ENCODE measurements at places on chromosomes 3 and 15.

DNA sequence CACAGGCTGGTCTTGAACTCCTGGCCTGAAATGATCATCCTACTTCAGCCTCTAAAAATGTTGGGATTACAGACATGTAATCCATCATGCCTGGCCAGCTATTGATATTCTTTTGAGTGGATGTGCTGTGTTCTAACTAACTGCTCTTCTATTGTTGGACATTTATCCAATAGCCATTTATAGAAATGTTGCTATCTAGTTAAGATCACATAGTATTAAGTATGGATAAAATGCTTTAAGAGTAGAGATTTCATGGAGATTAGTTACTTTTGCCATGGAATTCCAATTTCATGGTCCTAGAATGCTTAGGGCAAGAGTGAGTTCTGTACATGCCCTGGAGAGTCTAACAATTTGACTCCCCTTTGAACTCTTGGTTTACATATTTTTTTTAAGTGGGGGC, 10.9 kb downstream of the FAM81A start:
- no peak for DNase-seq

DNA sequence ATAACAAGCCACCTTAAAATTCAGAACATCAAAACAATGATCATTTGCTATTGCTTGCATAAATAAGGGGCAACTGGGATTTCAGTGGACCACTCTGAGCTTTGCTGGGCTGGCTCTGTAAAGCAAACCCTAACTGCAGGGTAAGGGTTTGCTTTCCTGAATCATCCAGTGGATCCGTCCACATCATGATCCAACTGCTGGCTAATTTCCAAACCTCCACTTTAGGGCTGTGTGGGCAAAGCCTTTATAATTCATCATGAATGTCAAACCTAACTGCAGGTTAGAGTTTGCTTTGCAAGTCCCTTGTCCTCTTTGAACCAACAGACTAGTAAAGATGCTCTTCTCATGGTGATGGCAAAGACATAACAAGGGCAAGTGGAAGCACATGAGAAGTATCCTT, 76.1 kb downstream of the SYNPR start:
- DNase-seq = no peak

GRCh38 chr3:194971009-194971408, 285.3 kb downstream of the FAM43A start:
- no peak for DNase-seq

DNA sequence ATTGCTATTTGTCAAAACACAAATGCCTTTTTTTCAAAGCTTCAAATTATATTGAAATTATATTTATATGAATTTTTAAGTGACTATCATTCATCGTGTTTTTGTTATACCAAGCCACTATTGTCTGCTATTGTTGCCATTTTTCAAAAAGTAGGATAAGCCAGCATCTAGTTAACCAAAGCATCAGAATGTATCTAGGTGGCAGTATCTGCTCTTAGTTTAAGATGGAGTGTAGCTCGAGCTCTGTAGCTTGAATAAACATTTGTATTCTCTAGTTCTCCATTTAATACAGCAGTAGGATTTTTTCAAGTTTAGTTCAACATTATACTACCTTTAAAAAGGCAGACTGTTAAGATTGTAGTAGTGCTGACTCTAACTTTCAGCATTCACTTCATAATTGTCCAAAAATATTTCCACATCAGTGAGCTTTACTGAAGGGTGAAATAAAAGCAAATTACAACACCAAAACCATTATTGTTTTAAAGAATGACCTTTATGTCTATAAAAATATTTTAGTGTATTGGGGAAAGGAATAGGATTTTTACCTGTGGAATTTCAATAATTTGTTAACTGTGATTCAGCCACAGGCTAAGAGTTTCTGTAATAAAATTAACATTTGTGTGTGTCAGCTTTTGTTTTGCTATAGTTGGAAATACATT, 19.6 kb upstream of the C15orf61 start:
- no peak for DNase-seq

DNA sequence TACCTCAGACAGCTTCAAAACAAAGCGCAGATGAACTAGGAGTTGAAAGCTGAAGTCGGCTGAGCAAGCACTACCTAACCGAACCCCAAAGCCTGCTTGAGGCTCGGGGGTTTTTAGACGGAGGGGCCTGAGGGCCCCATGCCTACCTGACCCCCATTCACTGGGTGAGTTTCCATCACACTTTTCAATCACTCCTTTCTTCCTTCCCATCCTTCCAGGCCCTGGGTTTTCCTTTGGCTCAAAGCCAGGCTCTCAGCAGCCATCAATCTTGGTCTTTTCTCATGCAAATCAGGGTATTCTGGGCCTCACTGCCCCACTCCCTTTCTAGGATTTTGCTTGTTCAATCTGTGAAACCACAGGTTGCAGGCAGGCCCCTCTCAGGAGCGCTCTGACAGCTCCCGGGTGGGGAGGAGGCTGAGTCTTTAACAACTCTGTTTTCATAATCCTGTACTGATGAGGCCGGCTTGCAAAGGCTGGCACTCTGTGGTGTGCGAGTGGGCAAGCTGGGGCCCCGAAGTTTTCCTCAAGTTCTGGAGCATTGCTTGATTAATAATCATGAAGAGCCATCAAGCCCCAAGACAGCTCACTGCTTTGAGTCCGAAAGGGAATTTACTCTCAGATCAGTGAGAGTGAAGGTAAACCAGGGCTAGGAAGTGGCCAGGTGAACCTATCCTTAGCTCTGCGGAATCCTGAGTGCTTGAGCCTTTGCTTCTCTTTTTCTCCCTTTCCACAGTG, 97.6 kb downstream of the FRMD4B start:
- DNase-seq = peak; percentile 82

- no peak for DNase-seq
Observed at GRCh38 chr3:34396288-34396687, 597.9 kb downstream of the PDCD6IP start.

DNA sequence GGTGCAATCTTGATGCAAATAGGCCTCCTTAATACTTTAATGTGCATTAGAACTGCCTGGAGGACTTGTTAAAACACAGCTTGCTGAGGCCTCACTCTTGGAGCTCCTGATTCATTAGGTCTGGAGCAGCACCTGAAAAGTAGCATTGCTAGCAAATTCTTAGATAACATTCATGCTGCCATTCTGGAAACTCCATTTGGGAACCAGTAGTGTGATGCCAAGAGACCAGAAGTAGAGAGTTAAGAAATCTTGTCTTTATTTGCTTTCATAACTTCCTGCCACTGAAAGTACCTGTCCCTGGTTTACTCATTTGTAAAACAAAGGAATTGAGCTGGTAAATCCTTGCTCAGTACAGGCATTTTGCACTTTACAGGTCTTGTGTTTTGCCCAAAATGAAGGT, 72.0 kb downstream of the RAP2B start:
- DNase-seq = no peak

- no peak for DNase-seq
Observed at GRCh38 chr3:119596398-119596797, 1.3 kb upstream of the PLA1A start.

GRCh38 chr15:68536331-68537095, 42.3 kb upstream of the CORO2B start:
- DNase-seq = no peak

DNA sequence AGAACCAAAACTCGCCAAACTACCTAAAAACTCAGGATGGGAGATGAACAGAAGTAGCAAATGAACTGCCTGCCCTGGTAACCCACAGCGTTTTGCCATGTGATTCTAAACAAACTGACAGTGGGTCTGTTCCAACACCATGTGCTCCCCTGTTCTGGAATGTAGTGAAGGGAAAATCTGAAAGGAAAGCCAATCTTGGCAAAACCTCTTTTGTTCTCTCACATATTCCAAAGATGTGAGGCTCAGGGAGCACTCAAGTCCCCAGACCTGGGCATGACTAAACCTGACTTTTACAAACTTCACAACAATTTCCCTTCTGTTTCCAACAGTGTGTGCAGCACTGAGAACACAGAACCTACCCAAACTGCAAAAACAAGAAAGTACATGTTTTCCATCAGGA, 116.1 kb downstream of the IMPG2 start:
- no peak for DNase-seq

Measured in activated CD4-positive, alpha-beta T cell treated with anti-CD3 and anti-CD28 coated beads, Interleukin-2, Interleukin-4, amounts not matched to agents 100 ng/mL and 50 ng/mL, durations not matched to agents 16 hours and 8 hours (primary cell).